Iris pigment epithelial cell (primary cell): ENCODE measurements at places on chromosomes 4 and X.

- peak; percentile 1 for DNase-seq
These were observed 150.0 kb downstream of the ANAPC10 start for GRCh38 chr4:144948009-144948408.

- no peak for DNase-seq
These were observed 173.9 kb downstream of the COL25A1 start for GRCh38 chr4:109128589-109128988.

GRCh38 chrX:6930307-6930849 lies 217.1 kb upstream of the STS start:
- no peak for DNase-seq

- DNase-seq = no peak
These were observed 187.2 kb downstream of the AR start for GRCh38 chrX:67731061-67731460.

DNA sequence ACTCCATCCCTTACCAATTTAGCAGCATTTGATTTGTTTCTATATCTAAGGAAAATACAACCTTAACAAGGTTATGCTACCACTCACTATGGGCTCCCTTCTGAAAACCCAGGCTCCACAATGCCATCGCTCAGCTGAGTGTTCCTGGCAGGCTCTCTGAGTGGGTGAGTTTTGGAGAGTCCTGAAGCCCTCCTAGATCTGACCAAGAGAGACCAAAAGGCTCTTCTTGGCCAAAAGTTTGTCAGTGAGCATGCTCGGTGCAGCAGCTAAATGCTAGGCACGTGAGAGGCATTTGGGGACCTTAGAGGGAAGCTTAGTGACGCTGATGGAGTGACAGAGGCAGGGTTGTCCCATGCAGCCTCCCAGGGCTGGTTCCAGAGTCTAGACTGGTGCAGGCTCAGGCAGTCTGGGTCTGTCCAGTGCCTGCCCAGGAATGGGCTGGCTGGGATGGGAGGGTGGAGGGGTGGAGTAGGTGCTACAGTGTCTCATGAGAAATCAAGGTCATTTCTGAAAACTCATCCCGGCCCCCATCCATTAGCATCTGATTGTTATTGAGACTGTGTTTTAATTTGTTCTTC lies 346.8 kb downstream of the NR3C2 start:
- DNase-seq = no peak

GRCh38 chrX:68462653-68463052 lies 29.4 kb upstream of the OPHN1 start:
- peak; percentile 27 for DNase-seq

DNA sequence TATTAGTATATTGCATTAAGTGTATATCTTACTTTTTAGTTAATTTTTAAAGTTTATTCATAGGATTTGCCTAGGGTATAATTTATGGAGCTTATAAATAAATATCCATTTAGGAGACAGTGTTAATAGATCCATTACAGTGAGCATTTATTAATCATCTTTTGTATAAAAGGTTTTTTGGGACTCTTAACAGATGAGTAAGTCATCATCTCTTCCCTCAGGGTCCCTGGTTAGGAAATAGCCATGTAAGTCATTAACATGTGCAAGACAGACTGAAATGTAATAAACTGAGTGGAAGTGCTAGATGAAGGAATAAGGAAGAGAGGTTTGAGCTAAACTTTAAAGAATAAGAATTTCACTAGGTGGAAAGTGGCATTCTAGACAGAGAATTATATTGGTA lies 69.2 kb downstream of the PAQR3 start:
- DNase-seq = no peak

- DNase-seq = no peak
These were observed 32.3 kb downstream of the MAML3 start for GRCh38 chr4:140121646-140122045.

DNA sequence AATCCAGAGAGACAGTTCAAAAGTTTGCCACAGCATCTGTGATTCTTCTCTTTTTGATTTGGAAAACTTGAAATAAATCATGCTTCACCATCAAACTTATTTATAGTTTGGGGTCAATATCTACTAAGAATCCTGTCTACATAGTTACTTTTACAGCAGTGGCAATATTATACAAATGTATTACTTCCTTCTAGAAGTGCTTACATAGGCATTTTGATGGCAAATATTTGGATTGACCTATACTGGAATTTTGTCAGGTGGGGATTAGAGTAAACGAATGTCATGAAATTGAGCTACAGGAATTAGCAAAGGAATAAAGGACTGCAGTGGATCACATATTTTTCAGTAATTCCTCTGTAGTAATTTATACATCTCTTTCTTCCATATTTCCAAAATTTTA lies 1885.5 kb upstream of the ADGRL3 start:
- DNase-seq = no peak

DNA sequence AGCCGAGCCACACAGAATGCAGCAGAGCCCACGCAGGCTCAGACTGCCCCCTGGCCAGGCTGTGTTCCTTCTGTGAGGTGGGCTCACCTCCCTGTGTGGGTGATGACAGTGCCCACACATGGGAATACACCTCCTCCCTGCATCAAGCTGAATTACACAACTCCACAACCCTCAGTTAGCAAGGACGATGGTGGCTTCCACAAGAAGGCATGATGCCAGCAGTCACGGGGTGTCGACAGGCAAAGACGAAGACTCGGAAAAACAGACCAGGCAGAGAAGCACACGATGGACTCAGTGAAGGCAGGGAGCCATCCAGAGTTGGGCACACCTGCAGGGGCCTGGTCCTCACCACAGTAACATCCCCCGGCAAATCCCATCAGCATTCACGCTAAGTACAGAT lies 12.1 kb downstream of the LETM1 start:
- DNase-seq = peak; percentile 41

DNA sequence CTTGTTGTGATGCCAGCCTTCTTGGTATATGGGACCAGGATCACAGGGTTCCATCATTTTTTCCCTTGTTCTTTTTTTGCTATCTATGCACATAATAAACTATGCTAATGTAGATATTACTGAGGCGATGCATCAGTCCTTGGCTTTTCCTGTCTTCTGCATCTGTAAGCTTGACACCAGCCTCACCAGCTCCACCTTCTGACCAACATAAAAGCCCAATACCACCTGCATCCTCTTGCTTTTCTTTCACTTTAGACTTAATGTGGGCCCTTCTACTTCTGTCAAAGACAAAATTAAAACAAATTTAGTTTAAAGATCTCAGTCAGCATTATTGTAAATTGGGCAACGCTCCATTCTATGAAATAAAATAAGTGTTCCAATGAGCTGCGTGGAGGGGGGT lies 1718.8 kb upstream of the PCDH10 start:
- no peak for DNase-seq
